ENCODE measurements at places on chromosomes 12 and 14.

GRCh38 chr14:54650331-54650958 is 83.5 kb downstream of the SAMD4A start:
- no peak for DNase-seq

GRCh38 chr12:28507033-28507432 is 316.8 kb downstream of the CCDC91 start:
- no peak for DNase-seq

DNA sequence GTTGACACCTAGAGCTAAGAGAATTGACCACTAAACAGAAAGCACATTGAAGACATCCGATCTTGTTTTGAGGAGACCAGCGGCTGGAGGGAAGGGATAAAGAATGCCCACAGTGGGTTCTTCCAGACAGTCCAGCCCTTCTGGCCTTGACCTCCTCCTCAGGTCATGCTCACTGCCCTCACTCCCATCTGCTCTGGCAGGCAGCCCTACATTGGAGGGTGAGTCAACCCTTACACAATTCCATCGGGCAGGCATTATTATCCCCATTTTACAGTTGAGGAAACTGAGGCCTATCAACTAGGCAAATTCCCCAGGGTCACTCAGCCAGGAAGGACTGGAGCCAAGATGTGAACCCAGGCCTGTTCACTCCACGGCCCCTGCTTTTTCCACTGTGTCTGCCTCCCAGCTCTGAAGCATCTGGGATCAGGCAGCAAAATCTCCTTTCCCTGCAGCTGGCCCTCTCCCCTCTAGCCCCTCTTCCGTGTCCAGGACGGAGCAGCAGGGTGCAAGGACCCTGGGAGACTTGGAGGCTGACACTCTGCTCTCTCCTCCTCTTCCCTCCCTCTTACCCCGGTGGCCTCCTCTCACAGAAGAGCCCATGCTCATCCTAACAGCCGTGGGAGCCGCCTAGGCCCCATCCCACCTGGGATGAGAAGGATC is 5.3 kb downstream of the SCNN1A start:
- no peak for DNase-seq

GRCh38 chr12:12115514-12115913 is 44.8 kb downstream of the BCL2L14 start:
- no peak for DNase-seq

DNA sequence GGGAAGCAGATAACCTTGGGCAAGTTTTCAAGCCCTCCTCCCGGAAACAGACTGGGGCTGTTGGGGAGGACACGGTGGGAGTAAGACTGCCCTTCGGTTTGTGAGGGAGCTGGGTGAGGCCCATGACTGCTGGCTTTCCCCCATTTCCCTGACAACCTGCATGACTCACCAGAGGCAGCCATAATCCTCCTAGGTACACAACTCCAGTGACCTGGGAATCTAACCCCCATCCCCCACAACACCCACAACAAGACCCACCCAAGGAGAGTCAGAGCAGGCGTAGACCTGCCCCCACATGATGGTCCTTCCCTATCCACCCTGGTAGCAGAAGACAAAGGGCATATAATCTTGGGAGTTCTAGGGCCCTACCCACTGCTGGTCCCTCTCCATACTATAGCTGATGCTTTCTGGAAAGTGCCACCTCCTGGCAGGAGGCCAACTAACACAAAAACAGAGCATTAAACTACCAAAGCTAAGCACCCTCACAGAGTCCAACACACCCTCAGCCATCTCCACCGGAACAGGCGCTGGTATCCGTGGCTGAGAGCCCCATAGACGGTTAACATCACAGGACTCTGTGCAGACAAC is 14.8 kb downstream of the DDX24 start:
- DNase-seq, result no peak

DNA sequence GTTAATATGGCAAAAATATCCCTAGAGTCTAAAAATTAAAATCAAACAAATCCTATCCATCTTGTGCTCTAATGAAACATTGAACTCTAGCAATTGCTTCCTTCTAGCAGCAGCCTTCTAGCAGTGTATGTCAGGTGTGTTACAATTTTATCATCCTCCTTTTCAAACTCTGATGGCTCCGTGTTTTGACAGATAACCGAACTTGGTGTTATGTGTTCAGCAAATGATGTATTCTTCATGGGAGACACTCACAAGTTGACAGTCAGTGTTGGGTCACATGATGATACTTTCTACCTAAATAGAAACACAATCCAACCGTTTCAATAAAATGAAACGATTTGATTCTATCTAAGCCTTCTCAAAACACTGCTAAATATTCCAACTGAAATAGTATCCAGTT is 525.3 kb upstream of the NOVA1 start:
- no peak for DNase-seq

GRCh38 chr12:104769144-104769561 is 188.9 kb downstream of the SLC41A2 start:
- no peak for DNase-seq

DNA sequence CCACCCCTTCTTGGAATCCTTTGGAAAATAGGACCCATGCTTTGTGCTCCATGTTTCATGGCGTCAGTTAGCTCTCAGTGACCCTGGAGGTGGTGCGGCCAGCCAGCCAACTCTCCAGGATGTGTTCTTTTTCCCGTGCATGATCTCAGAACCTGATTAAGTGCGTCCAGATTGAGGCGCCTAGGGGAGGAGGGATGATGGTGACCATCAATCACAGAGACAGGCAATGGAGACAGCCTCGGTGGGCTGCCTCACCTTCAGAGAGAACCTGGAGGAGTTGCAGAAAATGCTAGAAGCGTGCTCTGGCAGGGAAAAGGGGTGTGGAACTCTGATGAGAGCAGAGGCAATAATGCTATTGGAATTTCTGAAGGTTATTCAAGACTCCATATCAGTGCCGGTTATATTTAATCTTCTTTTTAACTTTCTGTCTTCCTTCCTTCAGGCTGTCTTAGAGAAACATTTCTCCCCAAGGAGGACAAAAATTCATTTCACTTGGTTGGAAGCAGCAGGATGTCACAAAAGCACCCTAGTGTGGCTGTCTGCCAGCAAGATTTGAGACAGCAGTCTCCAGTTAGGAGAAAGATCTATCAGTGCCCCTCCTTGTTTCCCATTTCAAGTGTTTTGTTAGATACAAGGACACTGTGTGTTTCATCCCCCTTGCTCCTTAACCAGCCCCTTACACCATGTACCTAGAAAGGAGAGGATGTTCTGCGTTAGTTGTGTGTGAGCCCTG is 53.3 kb upstream of the IGF1 start:
- DNase-seq, result no peak

GRCh38 chr12:108117902-108118301 is 11.2 kb upstream of the WSCD2 start:
- DNase-seq, result no peak

GRCh38 chr14:24325963-24326362 is 8.9 kb downstream of the ADCY4 start:
- DNase-seq, result no peak

DNA sequence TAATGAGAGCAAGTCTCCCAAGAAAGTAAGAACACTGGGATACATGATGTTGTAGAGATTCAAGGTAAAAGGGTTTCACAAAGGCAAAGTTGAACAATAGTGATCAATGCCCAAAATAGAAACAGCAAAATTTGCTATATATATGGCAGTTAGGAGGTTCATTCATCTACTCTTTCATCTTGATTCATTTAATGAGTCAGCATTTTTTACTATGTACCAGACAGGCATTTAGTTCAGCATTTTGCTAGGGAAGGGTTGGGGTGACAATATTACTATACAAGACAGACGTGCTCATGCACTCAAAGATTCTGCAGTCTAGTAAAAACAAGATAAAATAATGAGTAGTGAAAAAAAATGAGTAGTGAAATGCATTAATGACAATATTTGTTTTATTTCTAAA is 264.9 kb upstream of the LMO3 start:
- no peak for DNase-seq

DNA sequence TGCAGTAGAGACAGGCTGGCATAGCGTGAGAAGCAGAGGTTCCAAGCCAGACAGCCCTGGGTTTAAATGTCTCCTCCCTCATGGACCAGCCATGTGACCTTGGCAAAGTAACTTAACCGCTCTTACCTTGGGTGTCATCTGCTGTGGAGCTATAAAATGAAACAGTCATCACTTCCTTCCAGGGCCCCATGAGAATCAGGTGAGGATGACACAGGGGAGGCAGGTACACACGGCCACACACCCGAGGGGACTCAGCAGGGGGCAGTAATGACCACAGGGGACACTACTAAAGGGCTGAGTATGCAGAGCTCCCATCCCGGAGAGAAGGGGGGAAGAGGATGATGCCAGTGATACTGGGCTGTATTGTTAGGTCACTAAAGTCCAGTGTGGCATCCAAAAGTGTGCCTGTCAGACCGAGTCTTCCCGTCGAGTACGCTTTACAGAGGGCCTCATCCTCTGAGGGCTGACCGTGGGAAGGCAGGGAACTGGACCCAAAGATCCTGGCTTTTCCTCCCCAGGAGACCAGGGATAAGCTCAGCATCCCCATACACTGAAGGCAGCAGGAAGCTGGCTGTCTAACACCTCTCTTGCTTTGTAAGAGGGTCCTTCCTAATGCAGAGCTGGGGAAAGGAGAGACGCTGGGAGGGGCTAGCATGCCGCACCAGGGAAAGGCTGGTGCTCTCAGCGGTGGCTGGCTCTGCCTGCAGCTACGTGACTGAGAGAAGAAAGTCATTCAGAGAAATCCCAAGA is 94.2 kb downstream of the SINHCAF start:
- no peak for DNase-seq

- DNase-seq, result no peak
Measured at GRCh38 chr14:101132588-101132987, 229.1 kb upstream of the RTL1 start.

GRCh38 chr12:129971721-129972120 is 67.9 kb upstream of the TMEM132D start:
- DNase-seq, result no peak

GRCh38 chr12:64672925-64673409 is 62.7 kb downstream of the RASSF3 start:
- no peak for DNase-seq

- no peak for DNase-seq
Measured at GRCh38 chr12:92136965-92137721, 8.5 kb downstream of the BTG1 start.

GRCh38 chr14:65959563-65960024 is 526.6 kb upstream of the CCDC196 start:
- no peak for DNase-seq

DNA sequence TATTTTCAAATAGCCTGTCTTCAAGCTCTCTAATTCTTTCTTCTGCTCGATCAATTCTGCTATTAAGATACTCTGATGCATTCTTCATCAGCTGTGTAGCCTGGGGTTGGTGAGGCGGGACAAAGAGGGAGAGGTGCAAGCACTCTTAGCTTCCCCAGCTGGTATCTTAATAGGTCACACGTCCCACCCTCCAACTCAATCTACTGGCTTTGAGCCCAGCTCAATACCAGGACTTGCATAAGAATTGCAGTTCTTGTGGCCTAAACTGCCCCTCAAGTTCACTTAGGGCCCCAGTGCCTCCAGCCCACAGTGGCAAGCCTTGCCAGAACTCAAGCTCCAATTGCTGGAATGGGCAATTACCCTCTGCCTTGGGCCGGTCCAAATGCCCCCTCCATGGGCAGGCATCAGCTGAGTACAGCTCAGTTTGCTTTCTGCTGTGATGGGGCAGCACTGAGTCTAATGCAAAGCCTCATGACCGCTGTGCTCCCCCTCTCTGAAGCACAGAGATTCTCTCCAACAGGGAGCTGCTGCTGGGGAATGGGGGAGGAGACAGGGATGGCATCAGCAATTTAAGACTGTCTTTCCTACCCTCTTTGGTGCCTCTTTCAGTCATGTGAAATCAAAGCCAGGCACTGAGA is 5.6 kb upstream of the SPATA7 start:
- DNase-seq, result no peak

DNA sequence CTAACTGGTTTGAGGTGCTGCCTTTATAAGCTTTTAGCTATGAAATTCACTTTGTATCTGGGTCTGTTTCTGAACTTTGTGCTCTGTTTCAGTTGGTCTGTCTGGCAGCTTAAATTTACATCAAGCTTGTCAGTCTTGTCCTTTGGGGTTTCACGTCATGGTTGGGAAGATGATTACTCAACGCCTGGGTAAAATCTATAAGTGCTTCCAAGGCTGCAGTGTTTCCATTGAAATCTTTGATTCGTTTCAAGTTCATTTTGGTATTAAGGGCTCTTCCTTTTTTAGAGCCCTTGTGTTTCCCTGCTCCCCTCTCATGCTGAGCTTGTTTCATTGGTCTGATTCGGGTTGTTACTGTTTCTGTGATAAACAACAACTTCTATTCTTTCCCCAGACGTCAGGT is 58.2 kb downstream of the FBXW8 start:
- DNase-seq, result no peak

- DNase-seq, result no peak
Measured at GRCh38 chr14:31572955-31573354, 11.8 kb downstream of the NUBPL start.

DNA sequence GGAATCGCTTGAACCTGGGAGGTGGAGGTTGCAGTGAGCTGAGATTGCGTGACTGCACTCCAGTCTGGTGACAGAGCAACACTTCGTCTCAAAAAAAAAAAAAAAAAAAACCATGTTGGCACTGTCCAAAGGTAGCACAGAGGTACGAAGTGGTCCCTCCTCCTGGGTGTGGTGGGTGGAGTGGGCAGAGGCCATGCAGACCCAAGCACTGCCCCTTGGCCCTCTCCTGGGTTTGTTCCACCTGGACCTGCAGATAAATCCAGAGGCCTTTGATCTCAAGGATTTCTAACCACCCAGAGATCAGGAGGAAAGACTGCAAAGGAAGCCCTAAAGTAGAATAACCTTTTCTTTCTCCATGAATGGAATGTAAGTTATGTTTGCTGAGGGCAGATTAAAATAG is 8.7 kb upstream of the GALNT6 start:
- DNase-seq, result no peak

DNA sequence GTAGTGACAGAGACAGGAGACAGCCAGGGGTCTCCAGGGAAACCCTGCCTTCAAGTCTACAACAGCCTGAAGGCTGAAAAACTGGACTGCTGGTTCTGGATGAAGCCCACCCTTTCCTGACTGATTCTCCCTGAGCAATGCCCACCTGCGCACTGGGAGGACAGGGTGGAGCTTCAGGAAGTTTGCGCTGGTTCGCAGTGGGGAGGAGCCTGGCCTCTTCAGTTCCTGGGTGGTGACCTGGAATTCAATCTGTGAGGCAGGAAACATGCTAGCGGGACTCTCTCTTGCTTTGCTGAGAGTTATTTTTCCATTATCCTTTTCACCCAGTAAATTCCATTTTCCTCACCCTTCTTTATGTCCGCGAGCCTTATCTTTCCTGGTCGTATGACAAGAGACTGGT is 600.8 kb downstream of the TRHDE start:
- DNase-seq, result no peak

Measured in stimulated activated CD4-positive, alpha-beta T cell treated with anti-CD3 and anti-CD28 coated beads, TNF-alpha, amount 100 ng/mL, for 4 hours (primary cell).